ENCODE measurements at places on chromosomes 2 and 18.

DNA sequence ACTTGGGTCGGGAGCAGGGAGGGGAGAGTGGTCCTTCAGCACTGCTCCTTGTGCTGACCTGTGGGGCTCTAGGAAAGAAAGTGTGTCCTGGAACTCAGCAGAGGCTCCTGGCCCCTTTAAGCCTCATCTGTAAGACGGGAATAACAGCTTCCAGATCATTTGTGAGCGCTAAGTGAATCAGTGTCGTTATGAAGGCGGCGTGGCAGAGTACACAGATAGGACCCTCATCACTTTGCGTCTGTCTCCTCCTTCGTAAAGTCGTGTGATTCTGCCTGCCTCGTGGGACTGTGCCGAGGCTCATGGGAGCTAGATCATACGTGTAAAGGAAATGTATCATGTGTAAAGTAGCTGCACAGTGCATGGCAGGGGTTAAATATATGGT, 18.6 kb downstream of the COLEC11 start:
- no peak for DNase-seq

- DNase-seq: no peak
Observed at GRCh38 chr2:179613701-179614100, 247.7 kb downstream of the ZNF385B start.

- no peak for DNase-seq
Observed at GRCh38 chr2:52639692-52640091, 1127.9 kb upstream of the CHAC2 start.

DNA sequence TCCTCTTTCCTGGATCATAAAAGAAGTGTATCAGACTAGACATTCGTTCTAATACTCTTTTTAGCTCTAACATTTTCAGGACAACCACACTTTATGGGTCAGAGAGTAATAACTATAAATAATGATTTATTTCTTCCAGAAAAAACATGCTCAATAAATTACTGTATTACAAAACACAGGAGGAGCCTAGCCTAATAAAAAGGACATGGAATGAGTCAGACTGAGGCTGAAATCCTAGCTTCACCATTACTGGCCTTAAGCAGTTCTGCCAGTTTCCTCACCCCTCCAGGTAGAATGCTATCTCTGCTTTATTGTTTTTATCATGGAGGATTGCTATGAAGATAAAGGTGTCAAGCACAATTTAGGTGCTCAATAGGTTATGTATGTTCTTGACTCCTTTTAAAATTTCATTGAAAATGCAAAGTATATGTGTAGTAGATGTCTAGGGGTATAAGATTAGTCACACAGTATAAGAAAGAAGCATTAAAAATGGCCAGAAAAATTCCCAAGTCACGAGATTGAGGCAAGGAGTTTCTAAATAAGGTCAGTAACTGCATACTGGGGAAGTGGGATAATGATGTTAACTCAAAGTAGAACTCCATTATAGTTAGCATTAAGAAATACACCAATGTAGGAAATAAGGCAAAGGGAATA, 105.5 kb upstream of the NEUROD1 start:
- DNase-seq: no peak

GRCh38 chr2:215316336-215316735, 4.5 kb downstream of the ATIC start:
- no peak for DNase-seq

DNA sequence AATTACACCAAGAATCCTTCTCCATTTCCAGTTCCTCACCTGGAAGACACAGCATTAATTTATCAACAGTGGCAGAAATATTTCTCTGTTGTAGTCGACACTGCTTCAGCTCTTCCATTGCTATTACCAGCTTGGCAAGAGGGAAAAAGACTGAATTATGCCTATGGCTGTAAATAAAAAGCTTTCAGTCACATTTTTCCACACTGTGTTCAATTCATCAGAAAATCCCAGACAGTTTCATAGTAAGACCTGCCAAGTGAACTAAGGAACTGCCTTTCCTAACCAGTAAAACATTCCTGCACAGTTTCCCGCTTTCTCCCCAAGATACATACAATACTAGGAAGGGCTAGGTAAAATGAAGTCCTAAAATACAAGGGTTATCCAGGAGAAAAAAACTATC, 94.7 kb downstream of the EXOC6B start:
- no peak for DNase-seq

- DNase-seq: no peak
Observed at GRCh38 chr2:223594831-223595230, 7.3 kb downstream of the SCG2 start.

DNA sequence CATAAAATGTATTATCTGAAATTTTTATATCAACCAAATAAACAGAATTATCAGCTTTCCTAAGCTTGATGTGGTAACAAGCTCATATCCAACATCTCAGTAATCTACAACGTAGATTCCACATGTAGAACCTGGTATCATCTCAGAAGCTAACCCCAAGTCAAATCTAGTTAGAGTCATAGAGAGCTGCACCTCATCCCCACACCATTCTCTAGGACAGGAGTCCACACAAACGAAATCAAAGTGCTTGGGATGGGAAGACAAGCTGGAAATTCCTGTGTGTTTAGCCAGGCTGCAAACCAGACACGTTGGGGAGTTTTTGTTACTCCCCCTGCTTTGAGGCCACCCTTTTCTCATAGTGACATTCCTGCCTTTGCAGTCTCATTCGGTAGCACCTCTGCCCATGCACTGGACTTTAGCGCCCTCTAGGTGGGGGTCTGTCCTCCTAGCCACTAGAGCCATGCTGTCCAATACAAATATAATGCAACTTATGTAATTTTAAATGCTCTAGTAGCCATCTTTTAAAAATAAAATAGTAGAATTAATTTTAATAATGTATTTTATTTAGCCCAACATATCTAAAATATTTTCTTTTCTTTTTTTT, 28.1 kb upstream of the SATB2 start:
- DNase-seq: peak; percentile 87

DNA sequence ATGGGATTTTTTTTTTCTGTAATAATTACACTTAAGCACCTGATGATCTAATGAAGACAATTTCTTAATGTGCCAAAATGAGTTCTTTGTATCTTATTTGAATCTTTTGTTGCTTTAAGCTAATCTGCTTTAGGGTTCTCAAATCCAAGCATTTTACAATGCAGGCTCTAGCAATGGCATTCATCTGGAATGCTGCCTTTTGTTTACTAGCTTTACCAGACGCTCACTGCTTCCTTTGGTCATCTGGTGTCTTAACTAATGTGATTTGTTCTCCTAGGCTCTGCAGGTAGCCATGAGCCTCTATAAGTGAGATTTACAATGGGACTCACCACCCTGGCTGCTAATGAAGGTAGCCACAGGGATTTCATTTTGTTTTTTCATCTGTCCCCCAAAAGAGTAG, 100.3 kb downstream of the GREB1L start:
- peak; percentile 69 for DNase-seq

DNA sequence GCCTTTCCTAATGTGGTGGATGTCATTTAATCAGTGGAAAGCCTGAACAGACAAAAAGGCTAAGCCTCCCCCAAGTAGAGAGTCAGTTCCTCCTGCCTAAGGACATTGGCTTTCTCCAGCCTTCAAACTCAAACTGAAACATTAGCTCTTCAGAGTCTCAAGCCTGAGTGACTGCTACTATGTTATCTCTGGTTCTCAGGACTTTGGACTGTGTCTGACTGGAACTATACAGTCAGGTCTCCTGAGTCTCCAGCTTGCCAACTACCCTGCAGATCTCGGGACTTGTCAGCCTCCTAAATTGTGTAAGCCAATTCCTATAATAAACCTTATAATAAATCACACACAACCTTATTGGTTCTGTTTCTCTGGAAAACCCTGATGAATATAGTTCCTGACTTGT, 12.6 kb downstream of the HYCC2 start:
- DNase-seq: no peak

DNA sequence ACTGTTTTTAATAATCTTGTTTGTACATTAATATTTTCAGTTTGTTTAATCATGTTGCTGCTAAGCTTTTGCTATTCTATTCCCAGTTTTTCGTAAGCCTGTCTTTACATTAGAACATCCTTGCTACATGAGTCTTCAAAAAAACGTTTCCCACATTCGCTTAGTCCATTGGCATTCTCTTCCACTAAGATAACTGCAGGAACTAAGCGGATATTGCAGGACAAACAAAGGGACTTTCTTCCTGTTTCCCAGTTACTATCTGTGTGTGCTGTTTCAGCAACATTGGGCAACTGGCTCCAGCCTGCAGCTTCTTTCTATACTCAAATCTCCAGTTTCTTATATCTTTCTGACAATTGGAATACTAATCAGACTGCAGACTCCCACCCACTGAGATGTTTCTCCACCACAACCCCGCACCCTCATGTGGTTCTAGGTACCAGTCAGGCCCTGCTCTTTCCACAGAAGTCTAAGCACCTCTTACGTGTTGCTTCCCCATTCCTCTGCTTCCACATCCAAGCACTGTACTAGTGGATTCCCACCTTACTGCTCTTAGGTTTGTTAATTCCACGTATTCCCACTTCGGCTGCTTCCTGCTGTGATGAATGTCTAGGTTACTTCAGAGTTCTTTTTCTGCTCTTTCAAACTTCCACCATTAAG, 420.3 kb downstream of the LRRTM4 start:
- DNase-seq: no peak

DNA sequence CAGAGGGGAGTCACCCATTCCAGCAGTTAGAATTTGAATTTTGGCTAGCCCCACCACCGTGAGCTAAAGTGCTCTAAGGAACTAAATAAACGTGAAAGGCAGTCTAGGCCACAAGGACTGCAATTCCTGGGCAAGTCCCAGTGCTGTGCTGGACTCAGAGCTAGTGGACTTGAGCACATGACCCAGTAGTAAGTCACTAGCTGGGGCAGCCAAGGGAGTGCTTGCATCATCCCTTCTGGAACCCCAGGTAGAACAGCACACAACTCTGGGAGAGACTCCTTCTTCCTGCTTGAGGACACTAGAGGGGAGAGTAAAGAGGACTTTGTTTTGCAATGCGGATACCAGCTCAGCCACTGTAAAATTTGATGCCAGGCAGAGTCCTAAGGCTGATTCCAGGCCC, 672.2 kb downstream of the CPS1 start:
- DNase-seq: no peak

GRCh38 chr2:238561230-238561629, 134.5 kb downstream of the ASB1 start:
- DNase-seq: no peak

DNA sequence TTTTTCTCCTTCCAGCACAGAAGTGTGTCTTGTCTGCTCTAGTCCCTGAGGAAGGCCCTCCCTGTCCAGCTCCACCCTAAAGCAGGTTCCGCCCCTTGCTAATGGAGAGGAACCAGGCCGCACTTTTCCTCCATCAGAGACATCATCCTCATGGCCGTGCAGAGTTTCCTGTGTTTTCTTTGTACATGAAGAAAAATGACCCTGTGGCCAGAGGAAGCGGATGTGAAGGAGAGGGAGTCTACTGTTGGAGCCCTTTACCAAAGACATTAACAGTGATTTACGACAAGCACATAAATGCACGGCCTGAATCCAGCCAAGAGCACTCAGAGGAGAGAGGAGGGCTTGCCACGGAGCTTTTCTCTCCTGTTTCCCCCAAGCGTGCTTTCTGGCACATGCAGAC, 109.5 kb downstream of the RNF144A start:
- no peak for DNase-seq

DNA sequence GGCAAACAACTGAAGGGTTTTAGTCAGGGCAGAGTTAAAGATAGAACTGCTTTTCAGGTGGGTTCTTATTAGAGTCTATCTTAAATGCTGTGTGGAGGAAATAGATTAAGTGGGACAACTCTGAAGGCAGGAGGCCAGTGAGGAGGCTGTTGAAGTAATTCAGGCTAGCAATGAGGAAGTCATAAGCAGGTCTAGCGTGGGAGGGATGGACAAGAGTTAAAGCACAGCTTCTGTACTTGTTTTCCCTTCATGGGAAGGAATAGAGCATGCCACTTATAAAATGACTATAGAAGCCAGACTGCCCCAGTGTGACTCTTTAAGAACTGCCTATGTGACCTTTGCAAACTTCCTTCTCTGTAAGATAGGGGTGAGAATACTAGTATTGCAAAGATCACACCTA, 202.0 kb upstream of the LRRTM1 start:
- DNase-seq: no peak

DNA sequence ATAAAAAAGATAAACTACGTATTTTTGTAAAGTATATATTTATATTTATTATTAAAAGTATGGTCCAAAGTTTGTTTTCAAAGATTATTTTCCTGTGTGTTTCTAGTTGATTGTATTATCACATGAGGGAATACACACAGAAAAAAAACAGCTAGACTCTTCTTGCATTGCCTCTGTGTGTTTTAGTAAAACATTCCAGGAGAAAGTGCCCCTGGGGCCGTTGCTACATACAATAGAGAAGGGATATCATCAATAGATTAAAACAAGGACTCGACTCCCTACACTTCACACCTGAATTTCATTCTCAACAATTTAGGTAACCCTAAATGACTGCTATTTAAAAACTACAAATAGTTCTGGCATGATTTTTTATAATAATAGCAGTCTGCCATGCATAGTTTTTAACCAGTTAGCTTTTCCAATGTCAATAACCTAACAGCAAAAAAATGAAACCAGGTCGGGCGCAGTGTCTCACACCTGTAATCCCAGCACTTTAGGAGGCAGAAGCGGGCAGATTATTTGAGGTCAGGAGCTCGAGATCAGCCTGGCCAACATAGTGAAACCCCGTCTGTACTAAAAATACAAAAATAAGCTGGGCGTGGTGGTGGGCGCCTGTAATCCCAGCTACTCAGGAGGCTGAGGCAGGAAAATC, 171.3 kb downstream of the DNAH6 start:
- no peak for DNase-seq

GRCh38 chr2:232043966-232044365, 82.5 kb downstream of the DIS3L2 start:
- no peak for DNase-seq

DNA sequence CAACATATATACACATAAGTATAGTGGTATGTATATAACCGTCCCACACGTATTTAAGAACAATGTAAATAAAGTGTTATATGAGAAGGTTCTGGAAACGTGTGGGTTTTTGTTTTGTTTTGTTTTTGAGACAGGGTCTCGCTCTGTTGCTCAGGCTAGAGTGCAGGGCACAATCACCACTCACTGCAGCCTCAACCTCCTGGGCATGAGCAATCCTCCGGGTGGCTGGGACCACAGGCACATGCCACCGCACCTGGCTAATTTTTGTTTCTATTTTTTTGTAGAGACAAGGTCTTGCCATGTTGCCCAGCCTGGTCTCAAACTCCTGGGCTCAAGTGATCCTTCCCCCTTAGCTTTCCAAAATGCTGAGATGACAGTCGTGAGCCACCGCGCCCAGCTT, 6.2 kb downstream of the ADAM17 start:
- no peak for DNase-seq

- no peak for DNase-seq
Observed at GRCh38 chr18:28666216-28666615, 489.3 kb upstream of the CDH2 start.

GRCh38 chr2:195648787-195649186, 8.2 kb upstream of the SLC39A10 start:
- no peak for DNase-seq

GRCh38 chr2:147913701-147914480, 69.1 kb downstream of the ACVR2A start:
- DNase-seq: no peak

- DNase-seq: no peak
Observed at GRCh38 chr2:206937555-206937954, 1.8 kb upstream of the CPO start.

- peak; percentile 84 for DNase-seq
Observed at GRCh38 chr2:118319271-118319684, 231.0 kb downstream of the INSIG2 start.
